NB4 (cell line): ENCODE measurements at places on chromosomes 7 and 10.
A peak's percentile ranks its signal among the peaks of the same experiment; 100 is the strongest.

GRCh38 chr7:96322373-96322695 is 436 bp upstream of the SLC25A13 start:
- no peak for DNase-seq

DNA sequence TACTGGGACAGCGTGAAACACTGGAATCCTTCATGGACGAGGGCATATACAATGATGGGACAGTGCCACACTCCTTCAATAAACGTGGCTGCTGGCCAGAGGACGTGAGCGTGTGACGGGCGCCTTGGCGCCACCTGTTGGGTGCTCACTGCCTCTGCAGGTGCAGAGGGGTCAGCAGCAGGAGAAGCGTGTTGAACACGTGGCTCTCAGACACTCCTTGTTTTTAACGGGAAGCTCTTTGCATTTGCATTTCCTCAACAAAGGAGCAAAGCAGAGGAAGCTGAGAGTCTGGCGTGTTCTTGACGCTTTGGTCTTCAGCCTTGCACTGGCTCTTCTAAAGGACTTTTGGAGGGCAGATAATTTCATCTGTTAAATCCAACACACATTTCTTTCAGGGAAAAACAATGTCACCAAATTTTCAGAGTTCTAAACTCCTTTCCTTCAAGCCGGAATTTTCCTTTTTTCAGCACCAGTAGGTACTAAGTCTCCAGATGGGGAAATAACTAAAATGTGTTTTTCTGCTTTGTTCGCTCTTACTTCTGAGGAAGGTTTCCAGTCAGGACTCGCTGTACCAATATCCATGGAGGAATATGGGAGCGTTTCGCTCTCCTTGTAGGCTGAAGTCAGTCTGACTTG is 2.9 kb upstream of the GET4 start:
- DNase-seq = peak; percentile 91

DNA sequence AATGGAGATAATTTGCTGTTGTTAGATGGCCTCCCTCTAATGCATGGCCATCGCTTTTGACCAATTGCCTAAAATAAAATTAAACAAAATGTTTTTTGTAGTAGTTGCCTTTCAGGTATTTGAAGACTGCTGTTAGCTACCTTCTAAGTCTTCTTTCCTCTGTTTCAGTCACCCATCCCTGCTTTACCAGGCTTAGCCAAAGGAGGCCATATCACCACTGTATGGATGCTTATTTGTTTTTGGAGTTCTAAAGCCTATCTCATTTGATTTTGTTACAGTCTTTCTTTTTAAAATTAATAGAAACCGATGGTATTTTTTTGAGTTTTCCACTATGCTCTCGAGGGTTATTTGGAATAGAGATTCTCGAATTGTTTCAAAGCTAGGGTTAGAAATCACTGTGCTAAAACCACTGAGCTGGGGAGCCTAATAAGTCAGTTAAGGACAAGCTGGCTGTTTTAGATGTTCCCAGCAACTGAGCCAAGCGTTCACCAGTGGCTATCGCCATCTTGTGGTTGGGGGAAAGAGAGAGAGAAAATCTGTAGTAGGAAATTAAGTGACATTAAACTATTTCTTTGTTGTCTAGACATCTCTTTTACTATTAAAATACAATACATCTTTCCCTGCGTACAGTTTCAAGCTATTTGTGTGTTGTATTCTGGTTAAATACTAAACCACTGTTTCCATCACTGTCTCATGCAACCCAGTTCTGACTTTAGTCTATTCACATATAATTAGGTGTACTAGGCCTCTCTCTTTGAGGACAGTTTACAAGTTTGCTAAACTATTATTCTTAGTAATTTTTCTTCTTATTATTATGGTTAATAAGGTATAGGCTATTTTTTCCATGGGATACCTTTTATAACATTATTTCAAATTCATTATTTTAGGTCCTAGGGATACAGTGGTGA is 52.2 kb downstream of the GPR158 start:
- peak; percentile 33 for DNase-seq

DNA sequence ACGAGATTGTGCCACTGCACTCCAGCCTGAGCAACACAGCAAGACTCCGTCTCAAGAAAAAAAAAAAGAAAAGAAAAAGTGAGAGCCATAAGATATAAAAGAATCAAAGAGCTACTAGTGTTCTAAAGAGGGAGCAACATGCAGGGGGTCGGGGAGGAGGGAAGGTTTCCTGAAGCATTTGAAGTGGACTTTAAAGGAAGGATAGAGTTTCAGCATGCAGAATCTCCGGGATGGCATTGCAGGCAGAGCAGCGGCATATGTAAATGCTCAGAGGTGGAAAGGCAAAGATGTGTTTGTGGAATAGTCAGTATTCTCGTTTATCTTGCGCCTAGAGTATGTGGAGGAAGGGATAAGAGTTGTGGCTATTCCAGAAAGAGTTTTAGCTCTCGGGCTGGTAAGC is 447.6 kb upstream of the NFE2L3 start:
- no peak for DNase-seq

GRCh38 chr10:130470286-130470685 is 334.1 kb downstream of the GLRX3 start:
- no peak for DNase-seq

- no peak for DNase-seq
Observed at GRCh38 chr10:29955329-29955935, 104.0 kb downstream of the JCAD start.

GRCh38 chr7:43244232-43244631 is 131.8 kb downstream of the HECW1 start:
- no peak for DNase-seq

DNA sequence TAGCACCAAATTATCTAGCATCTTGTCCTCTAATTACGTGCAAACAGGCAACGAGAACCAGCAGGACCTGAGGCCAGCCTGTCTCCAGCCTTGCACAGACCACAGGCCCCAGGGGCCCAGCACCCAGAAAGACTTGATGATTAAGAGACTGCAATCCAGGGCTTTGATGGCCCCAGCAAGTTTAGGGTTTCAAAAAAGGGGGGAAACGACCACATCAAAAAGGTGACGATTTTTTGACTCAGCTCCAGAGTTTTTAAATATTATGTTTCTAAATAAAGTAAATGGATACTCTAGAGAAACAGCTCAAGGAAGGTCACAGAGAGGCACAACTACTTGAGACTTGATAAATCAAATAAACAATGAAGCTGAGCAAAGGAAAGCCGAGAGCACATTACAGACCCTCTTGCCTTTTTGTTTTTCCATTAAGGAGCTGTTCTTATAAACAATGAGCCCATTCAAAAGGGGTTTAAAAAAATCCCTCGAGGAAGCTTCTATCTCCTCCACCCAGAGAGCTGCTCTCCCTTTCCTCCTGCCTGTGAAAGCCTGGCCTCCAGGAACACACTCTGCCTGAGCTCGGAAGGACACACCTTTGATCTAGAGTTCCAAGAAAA is 44.1 kb downstream of the GLI3 start:
- DNase-seq = no peak

DNA sequence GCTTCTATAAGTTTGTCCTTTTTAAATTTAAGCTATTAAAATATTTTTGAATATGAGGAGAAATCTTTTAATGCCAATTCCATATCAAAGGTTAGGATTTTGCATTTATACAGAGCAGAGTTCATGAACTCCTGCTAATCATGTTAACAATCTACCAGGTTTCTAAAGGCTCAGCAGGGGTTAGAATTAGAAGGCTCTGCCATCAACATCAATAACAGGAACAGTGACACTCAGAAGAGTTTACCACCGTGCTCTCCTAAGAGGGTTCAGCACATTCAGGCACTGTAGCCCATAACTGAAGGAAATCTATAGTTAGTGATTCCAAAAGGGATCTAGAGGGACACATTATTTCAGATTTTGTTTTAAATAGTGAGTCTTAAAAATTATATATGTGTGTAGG is 100.1 kb downstream of the HOXA1 start:
- no peak for DNase-seq

DNA sequence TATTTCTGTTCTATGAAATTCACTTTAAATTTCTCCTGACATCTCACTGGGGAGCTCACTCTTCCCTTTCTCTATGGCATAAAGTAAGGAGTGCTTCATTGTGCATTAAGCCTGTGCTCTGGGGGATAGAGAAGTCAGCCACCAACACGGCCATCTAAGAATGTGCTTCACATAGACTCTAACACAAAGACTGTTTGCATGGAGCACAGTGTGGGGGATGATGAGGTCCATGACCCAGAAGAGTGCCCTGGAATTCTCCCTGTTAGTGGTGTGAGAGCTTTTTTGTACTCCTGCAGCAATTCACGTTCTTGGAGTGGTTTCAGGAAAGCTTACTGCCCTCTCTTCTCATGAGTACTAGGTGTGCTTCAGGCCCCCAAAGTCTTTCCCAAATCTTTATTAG is 43.9 kb upstream of the PDZD8 start:
- DNase-seq = no peak

GRCh38 chr7:155404976-155405375 is 53.0 kb upstream of the EN2 start:
- no peak for DNase-seq

GRCh38 chr7:49563693-49564378 is 209.6 kb upstream of the VWC2 start:
- DNase-seq = no peak

DNA sequence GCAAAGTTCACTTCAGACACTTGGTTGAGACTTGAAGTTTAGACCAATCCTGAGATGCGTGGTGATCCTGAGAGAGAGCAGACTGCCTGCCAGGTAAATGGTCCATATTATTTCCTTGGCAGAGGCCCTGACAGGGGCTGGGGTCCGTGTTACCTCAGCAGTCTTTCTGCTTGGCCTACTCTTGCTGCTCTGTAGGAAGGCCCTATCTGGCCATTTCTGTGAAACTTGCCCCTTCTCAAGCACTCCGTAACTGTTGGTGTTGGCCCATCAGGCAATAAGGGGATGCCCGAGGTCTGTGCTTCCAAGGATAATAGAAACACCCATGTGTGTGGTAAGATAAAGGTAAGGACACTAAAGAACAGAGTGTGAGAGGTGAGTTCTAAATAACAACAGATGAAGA is 20.0 kb downstream of the LOXL4 start:
- no peak for DNase-seq

DNA sequence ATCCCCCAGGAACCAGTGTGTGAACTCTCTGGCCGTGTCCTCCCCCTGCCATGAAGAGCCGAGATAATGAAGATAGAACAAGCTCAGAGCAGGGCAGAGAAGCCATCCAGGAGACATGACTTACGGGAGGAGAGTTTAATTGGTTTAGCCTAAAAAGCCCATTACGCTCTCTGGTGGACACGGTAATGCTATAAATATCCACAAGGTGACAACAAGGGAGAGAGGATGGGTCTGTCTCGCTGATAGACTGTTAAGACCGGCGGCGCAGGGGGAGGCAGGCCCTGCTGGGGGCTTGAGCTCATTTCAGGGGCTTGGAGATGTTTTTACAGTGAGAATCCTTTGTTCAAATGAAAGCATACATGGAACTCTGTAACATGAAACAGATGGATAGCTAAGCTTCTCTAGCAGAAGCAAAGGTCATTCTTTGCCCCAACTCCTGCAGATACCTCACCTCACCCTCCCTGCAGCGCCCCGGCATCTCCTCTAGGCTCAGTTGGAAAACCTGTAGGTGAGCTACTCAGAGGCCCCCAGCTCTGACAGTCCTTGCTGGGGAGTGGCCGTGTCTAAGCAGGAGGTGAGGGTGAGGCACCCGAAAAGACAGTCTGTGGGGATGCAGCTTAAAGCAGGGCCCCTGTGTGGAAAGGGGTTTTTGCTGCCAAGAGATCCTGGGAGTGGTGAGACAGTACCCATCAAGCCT is 40.8 kb upstream of the LOXL4 start:
- no peak for DNase-seq

GRCh38 chr7:111324228-111324627 is 233.3 kb downstream of the LRRN3 start:
- DNase-seq = peak; percentile 33

DNA sequence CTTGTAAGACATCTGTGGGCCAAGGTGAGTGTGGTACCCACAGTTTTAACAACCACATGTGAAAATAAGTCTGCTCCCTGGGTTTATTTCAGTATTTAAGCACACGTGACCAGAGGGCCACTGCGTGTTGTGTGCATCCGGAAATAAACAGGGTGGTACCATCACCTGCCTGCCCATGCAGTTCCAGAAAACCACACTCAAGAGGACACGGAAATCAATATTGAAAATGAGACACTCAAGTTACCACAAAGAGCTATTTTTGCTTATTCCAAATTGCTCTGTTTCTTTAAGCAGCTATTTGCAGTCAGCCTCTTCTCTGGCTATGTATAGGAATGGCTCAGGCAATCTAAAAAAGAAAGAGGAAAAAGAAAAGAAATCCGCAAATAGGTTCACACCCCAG is 71.8 kb upstream of the LOXL4 start:
- DNase-seq = no peak

DNA sequence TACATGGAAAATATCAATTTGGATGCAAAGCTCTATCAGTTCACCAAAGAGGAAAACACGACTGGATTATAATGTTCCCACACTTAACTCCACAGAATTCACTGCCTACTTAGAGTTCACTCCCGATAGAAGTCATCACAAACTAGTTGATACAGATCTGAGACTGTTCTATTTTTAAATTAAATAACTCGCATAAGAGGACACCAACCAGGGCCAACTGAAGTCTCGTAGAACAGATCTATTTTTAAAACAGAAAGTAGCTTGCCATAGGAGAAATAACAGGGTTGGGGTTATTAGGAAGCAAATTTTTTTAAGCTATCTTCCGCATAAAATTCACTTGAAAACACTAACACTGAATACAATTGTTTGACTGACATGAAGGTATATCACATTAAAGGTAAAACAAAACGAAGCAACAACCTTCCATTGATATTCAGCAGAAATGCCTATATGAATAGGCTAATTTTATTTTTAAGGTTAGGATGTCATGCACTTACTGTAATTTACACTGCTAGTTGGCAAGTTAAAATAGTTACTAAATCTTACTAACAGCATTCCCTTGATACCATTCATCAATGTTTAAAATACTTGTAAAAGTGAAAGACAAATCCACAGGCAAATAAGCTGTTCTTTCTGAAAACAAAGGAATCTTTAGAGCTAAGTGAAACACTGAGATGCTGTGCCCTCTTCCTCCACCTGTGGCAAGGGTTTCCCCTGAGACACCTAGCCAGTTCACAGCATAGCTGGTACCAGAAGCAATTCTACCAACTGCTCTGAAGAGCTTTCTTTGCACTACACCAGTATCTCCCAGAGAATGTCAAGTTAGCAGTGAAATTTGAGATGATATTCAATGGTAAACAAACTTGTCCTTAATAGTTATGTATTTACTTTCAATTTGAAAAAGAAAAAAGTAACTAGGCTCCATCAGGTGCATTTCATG is 186.7 kb upstream of the ANK3 start:
- no peak for DNase-seq

DNA sequence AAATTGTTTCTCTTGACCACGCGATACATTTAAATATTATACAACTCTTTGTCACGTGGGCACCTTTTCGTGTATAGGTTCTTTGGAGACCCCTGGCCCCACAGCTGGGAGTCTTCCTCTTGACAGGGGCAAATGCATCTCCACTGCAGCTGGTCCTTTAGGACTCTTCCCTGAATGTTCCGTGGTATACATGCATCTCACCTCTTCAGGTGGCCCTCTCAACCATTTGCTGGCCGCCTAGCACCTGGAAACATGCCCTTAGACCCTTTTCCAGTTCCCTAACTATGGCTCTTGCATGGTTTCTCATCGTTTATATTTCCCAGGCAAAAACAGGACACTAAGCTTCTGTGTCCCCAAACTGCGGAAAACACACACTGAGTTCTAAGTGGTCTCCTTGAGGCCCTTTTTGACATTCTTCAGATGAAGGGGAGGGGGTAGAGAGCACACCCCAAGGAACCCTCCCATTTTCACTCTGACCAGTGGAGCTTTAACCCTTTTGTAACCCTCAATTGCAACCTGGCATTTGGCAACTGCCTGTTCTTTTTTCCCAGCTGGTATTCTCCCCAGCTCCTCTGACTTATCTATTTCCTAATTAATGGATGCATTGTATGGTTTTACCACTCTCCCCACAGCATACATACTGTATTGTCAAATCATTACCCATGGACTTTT is 20.6 kb downstream of the HNRNPA2B1 start:
- no peak for DNase-seq

GRCh38 chr10:62990126-62990525 is 143.0 kb upstream of the NRBF2 start:
- DNase-seq = no peak
